Thoracic aorta endothelial cell (primary cell): ENCODE measurements at places on chromosomes 6 and 20. TPM values are rescaled to one million over a fixed set of nuclear protein-coding genes. Genes with fewer than 3 reads are reported as not detected.

The KIF6 gene
- under 0.01 TPM in 1 of 2 replicates, not detected in the other for total RNA-seq

The PPP1R3D gene
- total RNA-seq, result 6.5 and 7.5 TPM in 2 replicates

The SPTLC3 gene
- 0.40 and 1.1 TPM in 2 replicates for total RNA-seq

The BPIFB2 gene
- not detected in 2 replicates for total RNA-seq

The EMILIN3 gene
- total RNA-seq, result not detected in 2 replicates

The EYA4 gene
- total RNA-seq, result under 0.01 TPM in 1 of 2 replicates, not detected in the other

The HLA-DRB5 gene
- not detected in 2 replicates for total RNA-seq

The GLP1R gene
- not detected in 2 replicates for total RNA-seq

The ZNF334 gene
- 0.13 and 0.14 TPM in 2 replicates for total RNA-seq

The MUC22 gene
- total RNA-seq, result not detected in 2 replicates

The THBS2 gene
- 0.14 and 0.80 TPM in 2 replicates for total RNA-seq

The TBX18 gene
- total RNA-seq, result 39.7 and 41.4 TPM in 2 replicates

The FUT9 gene
- total RNA-seq, result not detected in 2 replicates

The RSPH4A gene
- total RNA-seq, result not detected in 2 replicates

The GNAS-AS1 gene
- 0.57 and 0.66 TPM in 2 replicates for total RNA-seq

The YTHDF1 gene
- 36.2 and 42.1 TPM in 2 replicates for total RNA-seq

The SLC25A27 gene
- 1.7 and 4.2 TPM in 2 replicates for total RNA-seq

The HLA-DRB1 gene
- total RNA-seq, result 0.93 TPM in 1 of 2 replicates, not detected in the other

The DDX43 gene
- total RNA-seq, result 0.66 and 0.72 TPM in 2 replicates

The ALDH8A1 gene
- total RNA-seq, result 0.14 and 0.27 TPM in 2 replicates

The TNFRSF6B gene
- total RNA-seq, result 13.2 and 15.5 TPM in 2 replicates

The GPLD1 gene
- 0.13 and 0.43 TPM in 2 replicates for total RNA-seq

The NRSN1 gene
- not detected in 2 replicates for total RNA-seq

The VIP gene
- total RNA-seq, result 0.53 and 1.4 TPM in 2 replicates

The MOG gene
- total RNA-seq, result not detected in 2 replicates

The TFAP2A gene
- total RNA-seq, result 0.79 and 2.9 TPM in 2 replicates
